Central memory CD4-positive, alpha-beta T cell (primary cell): ENCODE measurements at places on chromosomes 1 and 21.

- no peak for DNase-seq
Observed at GRCh38 chr21:34635307-34635706, 20.4 kb upstream of the RCAN1 start.

DNA sequence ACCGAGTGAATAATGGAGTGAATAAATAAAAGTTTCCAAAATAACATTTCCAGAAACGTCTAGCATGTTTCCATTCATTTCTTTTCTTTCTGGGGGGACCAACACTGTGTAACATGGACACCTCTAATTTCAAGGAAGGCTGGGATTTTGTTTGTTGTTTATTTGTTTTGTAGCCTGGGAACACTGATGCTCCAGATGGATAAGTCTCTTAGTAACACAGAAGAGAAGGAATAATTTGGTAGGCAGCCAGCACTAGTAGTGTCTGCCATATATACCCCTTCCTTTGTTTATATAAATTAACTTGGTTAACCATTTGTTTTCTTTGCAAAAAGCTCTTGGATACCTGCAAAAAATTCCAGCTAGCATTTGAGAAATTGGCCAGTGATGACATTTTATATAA, 411.4 kb upstream of the DEPDC1 start:
- DNase-seq, result no peak

DNA sequence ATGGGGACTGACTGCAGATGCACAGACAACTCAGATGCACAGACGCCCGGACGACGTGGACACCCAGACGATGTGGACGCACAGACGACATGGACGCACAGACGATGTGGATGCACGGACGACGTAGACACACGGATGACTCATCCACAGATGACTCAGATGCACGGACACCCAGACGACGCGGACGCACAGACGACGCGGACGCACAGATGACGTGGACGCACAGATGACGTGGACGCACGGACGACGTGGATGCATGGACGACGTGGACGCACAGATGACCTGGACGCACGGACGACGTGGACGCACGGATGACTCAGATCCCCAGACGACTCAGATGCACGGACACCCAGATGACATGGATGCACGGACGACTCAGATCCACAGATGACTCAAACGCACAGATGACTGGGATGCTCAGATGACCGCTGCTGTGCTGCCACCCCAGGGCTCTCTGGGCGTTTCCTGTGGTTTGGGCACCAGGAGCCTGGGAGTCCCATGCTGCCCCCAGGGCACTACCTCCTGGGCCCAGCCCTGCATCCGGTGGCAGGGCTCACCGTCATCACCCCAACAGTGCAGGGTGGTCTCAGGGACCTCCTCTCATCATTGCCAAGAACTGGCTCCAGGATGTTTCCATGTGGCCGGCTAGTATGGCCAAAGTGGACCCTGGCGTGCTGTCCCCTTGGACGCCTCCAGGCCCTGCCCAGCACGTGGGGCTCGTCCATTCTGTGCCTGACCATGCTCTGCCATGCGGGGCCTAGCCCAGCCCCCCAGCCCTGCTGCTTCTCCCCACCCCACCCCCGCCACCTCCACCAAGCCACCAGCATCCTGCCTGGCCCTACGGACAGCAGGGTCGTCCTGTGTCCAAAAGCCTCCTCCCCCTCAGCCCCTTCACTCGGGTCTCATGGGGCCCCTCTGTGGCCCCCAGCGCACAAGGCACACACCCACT, 14.0 kb downstream of the FAAP20 start:
- DNase-seq, result no peak

DNA sequence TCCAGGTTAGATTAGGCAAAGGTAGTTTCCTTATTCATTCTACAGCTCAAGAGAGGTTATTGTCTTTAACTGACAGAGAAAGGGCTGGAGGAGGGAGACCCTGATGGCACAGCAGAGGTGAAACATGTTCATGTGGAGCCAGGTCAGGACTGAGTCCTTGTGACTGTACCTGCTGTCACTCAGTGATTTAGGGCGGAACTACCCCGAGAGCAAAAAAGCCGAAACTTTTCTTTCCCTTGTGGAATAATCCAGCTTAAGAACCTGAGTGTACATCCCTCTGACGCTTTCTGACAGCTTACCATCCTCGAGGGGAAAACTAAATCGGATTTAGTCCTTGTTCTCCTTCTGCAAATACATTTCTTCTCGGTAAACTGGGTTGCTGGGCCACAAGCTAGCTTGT, 273.2 kb downstream of the BACH1 start:
- DNase-seq, result no peak

- DNase-seq, result no peak
Observed at GRCh38 chr1:215476541-215476940, 90.6 kb upstream of the KCTD3 start.
